NCI-H774 (cell line): ENCODE measurements at places on chromosomes 11 and 22.

GRCh38 chr11:41301023-41301422, 158.4 kb downstream of the LRRC4C start:
- peak; percentile 21 for DNase-seq

DNA sequence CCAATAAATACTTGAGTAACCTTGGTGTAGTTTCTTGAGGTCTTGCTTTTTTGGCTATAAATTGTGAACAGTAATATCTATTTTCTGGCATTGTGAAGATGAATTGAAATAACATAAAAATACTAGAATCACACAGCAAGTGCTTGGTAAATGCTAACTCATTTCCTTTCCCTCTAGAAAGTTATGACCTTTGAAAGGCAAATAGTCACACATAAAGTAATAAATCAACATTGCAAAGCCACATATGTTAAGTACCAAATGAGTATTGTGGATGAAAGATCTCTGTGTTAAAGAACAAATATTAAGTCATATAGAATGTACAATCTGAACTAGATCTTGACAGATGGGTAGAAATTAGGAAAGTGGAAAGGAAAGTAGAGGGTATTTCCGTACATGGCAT, 559.6 kb upstream of the CCDC90B start:
- no peak for DNase-seq

- no peak for DNase-seq
These were observed 351.2 kb downstream of the OPCML start for GRCh38 chr11:133181066-133181465.

DNA sequence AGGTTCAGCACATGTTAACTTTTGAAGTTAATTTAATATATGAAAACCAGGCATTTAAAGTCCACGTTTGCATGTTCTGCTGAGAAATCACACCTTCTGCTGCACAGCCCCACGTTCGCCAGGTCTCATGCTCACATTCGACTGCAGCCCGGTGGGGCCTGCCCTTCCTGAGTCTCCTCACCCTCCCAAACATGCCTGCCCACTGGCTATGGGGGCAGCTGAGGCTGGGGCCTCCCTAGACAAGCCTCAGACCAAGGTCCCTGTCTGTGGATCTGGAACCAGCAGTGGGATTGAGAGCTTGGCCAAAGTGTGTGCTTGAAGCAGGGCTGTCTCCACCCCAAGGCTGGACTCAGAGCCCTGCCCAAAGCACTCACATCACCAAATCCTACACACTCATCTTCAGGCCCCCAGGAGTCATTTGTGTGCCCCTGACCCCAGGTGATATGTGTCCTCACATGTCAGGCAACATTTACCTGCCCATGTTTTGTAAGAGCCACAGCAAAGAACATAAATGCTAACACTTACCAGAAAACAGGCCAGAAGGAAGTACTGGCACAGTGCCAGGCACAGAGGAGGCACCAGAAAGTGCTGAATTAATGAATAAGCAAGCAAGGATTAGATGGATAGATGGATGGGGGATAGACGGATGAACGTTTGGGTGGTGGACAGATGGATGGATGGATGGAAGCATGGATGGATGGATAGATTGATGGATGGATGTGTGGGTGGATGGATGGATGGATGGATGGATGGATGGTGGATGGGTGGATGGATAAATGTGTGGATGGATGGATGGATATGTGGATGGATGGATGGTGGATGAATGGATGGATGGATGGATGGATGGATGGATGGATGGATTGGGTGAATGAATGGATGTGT, 9.4 kb upstream of the FADD start:
- DNase-seq = no peak

DNA sequence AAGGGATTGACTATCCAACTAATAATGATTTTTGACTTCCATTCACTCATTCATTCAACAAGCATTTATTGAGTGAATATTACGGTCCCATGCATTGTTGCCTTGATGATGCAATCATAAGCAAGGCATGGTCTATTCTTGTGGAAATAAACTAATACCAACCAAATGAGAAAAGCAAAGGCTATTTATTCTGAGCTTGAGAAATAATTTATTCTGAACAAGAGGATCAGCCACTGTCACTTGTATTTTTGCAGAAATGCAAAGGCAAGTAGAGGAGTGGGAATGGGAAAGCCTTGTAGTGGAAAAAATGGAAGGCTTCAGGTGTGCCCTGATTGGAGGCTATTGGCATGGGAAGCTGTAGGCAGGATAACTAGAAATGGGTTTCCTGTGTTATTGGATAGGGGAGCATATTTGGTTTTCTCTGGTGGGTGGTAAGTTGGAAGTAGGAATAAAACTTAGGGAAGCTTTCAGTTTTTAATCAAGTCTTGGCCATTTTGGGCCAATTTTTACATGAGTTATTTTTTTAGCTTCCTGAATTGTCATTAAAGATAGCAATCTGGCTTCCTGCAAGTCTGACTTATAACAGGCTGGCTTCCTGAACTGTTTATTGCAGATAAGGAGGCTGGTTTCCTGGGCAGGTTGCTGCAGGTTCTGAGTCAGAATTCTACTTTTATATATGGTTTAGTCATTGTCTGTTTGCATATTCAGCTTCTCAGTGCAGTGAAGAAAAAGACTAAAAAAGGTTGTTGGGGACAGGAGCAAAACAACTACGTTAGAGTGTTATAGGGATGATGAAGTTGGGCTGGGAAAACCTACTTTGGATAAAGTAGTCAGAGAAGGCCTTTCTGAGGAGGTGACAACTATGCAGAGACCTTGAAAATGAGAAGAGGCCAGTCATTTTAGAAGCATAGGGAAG, 106.7 kb downstream of the APIP start:
- DNase-seq = no peak

DNA sequence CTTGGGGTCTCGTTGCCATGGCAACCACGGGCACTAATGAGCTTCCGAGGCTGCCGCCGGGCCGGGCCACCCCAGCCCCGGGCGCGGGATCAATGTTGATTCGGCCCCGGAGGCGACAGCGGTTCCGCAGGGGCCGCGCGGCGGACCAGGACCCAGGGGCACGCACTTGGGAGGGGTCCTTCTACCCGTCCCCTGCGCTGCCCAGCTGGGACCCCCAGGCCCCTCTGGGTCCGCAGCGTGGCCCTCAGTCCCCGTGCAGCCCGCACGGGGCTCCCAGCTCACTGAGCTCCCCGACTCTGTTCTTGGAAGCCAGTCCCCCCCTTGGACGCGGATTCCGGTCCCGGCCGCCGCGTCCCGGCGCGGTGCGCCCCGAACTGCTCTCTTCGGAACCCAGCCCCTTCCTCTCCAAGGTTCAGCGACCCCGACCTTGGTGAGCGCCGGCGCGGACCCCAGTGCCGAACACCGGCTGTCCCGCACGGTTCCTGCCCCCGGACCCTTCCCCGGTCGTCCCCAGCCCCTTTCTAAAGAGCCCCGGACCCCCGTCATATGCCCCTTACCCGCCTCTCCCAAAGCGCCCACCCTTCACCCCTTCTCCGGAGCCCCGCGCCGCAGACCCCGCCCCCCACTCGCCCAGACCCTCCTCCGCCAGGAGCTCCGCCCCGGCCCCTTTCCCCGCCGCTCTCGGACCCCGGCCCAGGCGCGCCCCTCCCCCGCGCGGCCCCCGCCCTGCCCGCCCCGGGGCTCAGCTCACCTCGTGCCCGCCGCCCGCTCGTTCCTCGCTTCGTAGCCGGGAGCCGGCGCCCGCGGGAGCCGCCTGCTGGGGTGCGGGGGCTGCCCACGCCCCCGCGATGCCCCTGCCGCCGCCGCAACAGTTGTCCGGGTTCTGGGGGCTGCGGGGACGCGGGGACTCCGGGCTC, 18.3 kb upstream of the SHISAL1 start:
- DNase-seq = no peak

DNA sequence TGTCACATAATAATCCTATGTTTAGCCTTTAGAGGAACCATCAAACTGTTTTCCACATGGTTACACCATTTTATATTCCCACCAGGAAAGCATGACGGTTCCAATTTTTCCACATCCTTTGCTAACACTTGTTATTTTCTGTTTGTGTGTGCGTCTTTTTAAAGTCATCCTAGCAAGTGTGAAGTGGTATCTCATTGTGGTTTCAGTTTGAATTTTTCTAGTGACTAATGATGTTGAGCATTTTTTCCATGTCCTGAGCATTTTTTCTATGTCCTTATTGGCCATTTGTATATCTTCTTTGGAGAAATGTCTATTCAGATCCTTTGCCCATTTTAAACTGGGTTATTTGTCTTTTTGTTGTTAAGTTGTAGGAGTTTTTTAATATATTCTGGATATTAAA, 53.7 kb upstream of the DEPDC7 start:
- no peak for DNase-seq

DNA sequence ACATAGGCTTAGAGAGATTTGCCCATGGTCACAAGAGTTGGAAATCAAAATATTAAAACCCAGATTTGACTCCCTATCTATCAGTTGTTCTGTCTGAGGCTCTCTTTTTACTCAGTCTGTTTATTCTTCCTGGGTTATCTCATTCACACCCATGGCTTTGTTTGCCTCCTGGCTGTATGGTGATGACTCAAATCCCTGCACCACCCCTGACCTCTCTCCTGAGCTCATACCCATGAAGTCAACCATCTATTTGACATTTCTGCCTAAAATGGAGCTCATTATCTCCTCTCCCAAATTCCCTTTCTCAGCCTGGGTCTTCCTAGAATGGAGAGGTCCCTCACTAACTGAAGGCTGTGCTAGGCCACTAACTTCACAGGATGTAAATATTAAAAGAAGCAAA, 27.8 kb upstream of the CCDC134 start:
- DNase-seq = no peak

DNA sequence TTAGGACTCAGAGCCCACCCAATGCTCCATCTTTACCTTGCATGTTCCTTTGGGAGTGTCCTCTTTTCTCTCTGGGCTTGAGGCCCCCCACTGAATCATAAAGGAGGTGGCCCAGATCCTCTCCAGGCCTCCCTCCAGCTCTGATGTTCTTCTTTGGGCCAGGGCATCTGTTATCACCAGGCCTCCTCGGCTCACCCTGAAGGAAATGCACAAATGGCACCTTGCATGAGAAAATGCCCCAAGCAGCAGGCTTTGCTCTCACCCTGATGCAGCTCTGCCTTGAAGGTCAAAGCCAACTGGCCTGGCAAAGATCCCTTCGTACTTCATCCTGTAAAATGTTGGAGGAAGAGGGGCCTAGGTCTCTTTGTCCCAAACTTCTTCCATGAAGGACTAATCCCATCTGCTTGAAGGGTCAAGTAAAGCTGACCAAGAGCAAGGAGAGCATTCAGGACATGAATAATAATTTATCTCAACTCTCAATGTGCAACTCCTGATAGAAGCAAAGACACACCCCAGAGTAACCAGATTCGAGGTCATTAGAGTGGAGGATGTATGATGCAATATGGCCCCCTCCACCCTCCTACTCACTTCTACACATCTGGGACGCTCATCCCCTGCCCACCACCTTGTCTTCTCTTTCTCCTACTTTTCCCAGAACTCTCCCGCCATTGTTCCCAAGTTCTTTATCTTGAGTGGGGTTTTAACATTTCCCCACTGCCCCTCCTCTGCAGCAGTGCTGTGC, 9.5 kb downstream of the APOL6 start:
- DNase-seq = no peak

GRCh38 chr11:24389575-24389974, 107.3 kb upstream of the LUZP2 start:
- no peak for DNase-seq

- no peak for DNase-seq
These were observed 805.5 kb upstream of the ARHGAP42 start for GRCh38 chr11:99881610-99882009.

- no peak for DNase-seq
These were observed 10.9 kb upstream of the HMOX1 start for GRCh38 chr22:35369996-35370395.

DNA sequence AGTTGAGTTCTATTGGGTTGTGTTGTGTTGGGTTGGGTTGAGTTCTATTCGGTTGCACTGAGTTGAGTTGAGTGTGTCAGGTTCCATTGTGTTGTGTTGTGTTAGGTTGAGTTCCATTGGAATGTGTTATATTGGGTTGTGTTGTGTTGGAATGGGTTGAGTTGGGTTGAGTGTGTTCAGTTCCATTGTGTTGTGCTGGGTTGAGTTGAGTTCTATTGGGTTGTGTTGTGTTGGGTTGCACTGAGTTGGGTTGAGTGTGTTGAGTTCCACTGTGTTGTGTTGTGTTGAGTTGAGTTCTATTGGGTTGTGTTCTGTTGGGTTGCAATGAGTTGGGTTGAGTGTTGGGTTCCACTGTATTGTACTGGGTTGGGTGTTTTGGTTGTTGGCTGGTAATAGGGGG, 35.5 kb downstream of the ALX4 start:
- no peak for DNase-seq
